CD4-positive, alpha-beta T cell (primary cell): ENCODE measurements at places on chromosomes 12 and 14. TPM values are rescaled to one million over a fixed set of nuclear protein-coding genes. Genes with fewer than 3 reads are reported as not detected.

CATSPERB gene
- 7.1 TPM for total RNA-seq

EPS8 gene
- total RNA-seq, result 1.1 TPM

GRCh38 chr12:132174839-132175490 lies 30.7 kb downstream of the NOC4L start:
- DNase-seq, result no peak

DNA sequence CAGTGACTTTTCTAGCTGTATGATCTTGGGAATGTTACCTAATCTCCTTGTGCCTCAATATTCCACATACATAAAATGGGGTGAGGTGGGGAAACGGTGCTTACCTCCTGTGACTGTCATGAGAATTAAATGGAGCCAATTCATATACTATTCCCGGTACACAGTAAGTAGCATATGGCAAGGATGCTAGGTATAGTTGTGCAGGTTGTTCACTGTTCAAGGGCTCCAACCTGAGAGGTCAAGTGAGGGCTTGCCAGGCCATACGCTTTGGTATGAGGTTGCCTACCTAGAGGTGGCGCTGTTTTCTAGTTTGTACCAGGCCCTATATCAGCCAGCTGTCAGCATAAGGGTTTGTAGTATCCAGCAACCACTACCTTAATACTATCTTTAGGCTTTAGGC lies 3.6 kb upstream of the BATF start:
- DNase-seq, result peak; percentile 64

GRCh38 chr12:40907115-40907527 lies 214.9 kb downstream of the CNTN1 start:
- no peak for DNase-seq
